ENCODE measurements at places on chromosomes 13 and 19. TPM values are rescaled to one million over a fixed set of nuclear protein-coding genes. Genes with fewer than 3 reads are reported as not detected.
A peak's percentile ranks its signal among the peaks of the same experiment; 100 is the strongest.

ASPDH gene
- 1.5 TPM for total RNA-seq

GRCh38 chr19:55432241-55432959 lies 10.7 kb downstream of the SHISA7 start:
- peaks cover 57% of the 10 kb centered on the region for H3K36me3 ChIP-seq
- H3K27ac ChIP-seq: no peak overlapping the region
- no peak for DNase-seq
- no peak overlapping the region for H3K4me3 ChIP-seq

DNA sequence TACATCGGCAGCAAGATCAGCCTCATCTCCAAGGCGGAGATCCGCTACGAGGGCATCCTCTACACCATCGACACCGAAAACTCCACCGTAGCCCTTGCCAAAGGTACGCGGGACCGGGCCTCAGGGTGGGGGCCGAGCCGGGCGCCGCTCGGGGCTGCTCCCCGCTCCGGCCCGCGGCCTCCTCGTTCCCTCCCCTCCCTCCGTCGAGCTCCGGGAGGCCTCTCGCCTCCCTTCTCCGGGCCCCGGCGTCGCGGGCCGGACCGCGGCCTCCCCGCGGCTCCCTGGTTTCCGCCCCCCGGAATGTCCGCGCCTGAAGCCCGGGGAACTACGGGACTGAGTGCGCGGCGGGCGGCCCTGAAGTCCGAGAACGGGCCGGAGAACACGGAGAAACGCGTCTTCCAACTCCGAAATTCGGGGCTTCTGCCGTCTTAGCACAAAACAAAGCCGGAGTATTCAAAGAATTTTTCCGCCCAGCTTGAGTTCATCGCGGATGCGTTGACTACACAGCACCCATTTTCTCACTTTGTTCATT lies 423 bp downstream of the LSM14A start:
- no peaks in the 10 kb centered on the region for H3K27me3 ChIP-seq
- H3K4me3 ChIP-seq: peak overlapping the region; percentile 63

- no peaks in the 10 kb centered on the region for H3K36me3 ChIP-seq
- no peaks in the 10 kb centered on the region for H3K27me3 ChIP-seq
- no peaks in the 10 kb centered on the region for H3K4me1 ChIP-seq
- no peak overlapping the region for H3K4me3 ChIP-seq
- DNase-seq: no peak
- no peak overlapping the region for H3K27ac ChIP-seq
These were observed 36.8 kb upstream of the TM9SF2 start for GRCh38 chr13:99464441-99464949.

GRCh38 chr13:86856991-86857390 lies 814.2 kb upstream of the SLITRK5 start:
- no peak overlapping the region for H3K27ac ChIP-seq
- no peaks in the 10 kb centered on the region for H3K27me3 ChIP-seq
- no peaks in the 10 kb centered on the region for H3K36me3 ChIP-seq
- DNase-seq: no peak

- no peak overlapping the region for H3K27ac ChIP-seq
- H3K36me3 ChIP-seq: no peaks in the 10 kb centered on the region
- H3K4me3 ChIP-seq: no peak overlapping the region
- H3K4me1 ChIP-seq: no peaks in the 10 kb centered on the region
- no peaks in the 10 kb centered on the region for H3K27me3 ChIP-seq
- no peak for DNase-seq
These were observed 248.8 kb downstream of the SLITRK5 start for GRCh38 chr13:87919956-87920355.

DNA sequence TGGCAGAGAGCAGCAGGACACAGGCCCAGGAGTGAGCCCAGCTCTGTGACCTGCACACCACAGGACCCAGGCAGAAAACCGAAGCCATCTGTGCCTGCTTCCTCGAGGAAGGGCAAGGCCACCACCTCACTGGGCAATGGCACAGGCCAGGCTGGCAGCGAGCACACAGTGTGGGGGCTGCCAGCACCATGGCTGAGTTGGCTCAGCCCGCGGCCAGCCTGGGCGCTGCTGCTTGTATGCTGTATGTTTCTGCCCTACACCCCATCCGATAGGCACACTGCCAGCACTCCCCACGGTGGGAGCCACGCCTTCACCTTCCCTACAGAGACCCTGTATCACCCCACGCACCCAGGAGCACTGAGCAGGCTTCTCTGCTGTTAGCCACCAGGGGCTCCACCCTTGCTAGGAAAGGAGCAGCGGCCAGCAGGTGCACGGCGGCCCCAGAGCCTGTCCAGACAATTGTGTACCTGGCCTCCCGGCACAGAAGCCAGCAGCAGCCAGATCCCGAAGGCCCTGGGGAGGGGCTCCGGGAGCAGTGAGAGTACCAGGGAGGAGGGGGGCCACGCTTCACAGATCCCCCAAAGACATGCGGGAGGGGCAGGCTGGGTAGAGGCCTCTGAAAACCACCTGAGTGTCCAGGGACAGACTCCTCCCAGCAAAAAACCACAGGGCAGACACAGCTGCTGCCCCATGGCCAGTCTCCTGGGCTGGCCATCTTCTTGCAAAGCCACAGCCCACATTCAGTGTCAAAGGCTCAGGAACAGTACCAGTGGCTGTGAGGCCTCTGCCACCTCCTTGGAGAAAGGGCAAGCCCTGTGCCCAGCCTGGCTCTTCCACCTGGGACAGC lies 56.1 kb downstream of the MLLT1 start:
- peaks cover 69% of the 10 kb centered on the region for H3K4me1 ChIP-seq
- no peaks in the 10 kb centered on the region for H3K27me3 ChIP-seq
- no peak for DNase-seq

GRCh38 chr13:84032116-84032515 lies 149.8 kb upstream of the SLITRK1 start:
- H3K27me3 ChIP-seq: no peaks in the 10 kb centered on the region
- no peak for DNase-seq
- H3K36me3 ChIP-seq: no peaks in the 10 kb centered on the region
- no peak overlapping the region for H3K27ac ChIP-seq
- H3K4me1 ChIP-seq: no peaks in the 10 kb centered on the region
- H3K4me3 ChIP-seq: no peak overlapping the region

DNA sequence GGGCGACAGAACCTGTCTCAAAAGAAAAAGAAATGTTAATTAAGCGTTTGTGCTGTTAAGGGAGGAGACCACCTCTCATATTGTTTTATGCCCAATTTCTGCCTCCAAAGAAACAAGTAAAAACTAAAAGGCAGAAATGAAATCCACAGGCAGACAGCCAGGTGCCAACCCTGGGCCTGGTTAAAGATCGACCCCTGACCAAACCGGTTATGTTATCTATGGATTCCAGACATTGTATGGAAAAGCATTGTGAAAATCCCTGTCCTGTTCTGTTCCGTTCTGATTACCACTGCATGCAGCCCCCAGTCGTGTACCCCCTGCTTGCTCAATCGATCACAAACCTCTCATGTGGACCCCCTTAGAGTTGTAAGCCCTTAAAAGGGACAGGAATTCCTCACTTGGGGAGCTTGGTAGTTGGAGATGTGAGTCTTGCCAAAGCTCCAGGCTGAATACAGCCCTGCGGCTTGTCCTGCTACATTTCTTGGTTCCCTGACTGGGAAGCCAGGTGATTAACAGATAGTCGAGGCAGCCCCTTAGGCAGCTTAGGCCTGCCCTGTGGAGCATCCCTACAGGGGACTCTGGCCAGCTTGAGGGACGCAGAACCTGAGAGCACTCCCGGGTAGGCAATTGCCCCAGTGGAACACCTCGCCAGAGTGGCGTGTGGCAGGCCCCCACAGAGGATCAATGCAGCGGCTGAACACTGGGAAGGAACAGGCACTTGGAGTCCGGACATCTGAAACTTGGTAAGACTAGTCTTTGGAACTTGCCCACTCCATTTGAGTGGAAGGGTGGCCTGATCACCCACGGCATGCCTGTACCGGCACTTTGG lies 748 bp upstream of the ZNF552 start:
- peak overlapping the region; percentile 82 for H3K4me3 ChIP-seq
- H3K36me3 ChIP-seq: peaks cover 11% of the 10 kb centered on the region
- peaks cover 23% of the 10 kb centered on the region for H3K4me1 ChIP-seq
- DNase-seq: no peak

DNA sequence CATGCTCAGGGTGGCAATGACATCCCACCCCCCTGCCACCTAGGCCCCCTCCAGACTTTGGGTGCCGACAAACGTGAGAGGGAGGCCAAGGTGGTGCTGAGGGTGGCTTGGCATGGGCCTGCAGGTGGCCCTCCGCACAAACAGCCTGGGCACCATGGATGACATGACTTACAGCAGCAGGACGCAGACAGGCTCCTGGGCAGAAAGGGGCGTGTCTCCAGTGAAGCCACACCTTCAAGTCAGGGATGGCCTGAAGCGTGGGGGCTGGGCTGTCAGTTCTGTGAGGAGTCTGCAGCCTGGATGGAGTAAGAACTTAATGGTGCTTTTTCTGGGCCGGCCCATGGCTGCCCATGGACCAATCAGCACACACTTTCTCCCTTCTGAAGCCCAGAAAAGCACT lies 25.3 kb downstream of the POMP start:
- no peaks in the 10 kb centered on the region for H3K27me3 ChIP-seq
- H3K4me3 ChIP-seq: no peak overlapping the region
- H3K36me3 ChIP-seq: peaks cover 2% of the 10 kb centered on the region

DNA sequence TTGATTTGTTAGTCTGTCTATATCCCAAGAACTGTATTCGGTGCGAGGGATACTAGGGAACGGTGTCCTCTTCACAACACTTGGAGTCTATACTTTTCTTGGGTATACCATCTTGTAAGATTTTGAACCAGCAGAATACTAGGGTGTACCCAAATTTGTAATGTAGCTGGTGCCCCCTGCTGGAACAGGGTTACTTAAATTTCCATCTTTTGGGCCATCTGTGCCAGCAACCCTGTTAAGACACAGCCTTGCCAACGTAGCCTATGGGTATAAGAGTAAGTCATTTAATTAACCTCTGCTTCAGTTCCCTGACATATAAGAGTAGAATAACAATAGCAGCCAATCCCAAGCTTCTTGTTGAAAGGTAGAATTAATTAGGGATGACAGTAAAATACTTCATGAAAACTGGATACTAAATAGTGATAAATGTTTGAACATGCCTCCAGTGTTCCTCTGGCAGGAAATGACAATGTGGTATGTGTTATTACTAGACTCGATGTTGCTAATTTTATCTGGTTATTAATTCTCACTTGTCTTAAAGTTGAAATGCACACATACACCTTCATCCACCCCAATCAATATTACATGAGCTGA lies 607.6 kb downstream of the FGF9 start:
- no peaks in the 10 kb centered on the region for H3K36me3 ChIP-seq
- no peaks in the 10 kb centered on the region for H3K4me1 ChIP-seq
- no peak overlapping the region for H3K27ac ChIP-seq
- H3K4me3 ChIP-seq: no peak overlapping the region
- DNase-seq: peak; percentile 89

DNA sequence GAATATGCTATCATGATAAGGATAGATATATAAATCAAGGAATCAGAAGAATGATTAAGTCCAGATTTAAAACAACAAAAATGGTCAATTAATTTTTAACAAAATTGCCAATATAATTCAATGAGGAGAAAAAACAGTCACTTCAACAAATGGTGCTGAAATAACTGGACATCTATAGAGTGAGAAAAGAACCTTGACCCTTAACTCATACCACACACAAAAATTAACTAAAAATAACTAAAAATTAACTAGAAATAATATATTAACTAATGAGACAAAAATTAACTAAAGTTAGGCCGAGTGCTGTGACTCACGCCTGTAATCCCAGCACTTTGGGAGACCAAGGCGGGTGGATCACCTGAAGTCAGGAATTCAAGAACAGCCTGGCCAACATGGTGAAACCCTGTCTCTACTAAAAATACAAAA lies 9.5 kb downstream of the LGALS7 start:
- no peak overlapping the region for H3K27ac ChIP-seq
- no peaks in the 10 kb centered on the region for H3K27me3 ChIP-seq
- no peak for DNase-seq
- no peaks in the 10 kb centered on the region for H3K4me1 ChIP-seq

Measured in spinal cord (tissue), 10 donors.